ENCODE measurements at places on chromosomes 2 and 18.
A peak's percentile ranks its signal among the peaks of the same experiment; 100 is the strongest.

DNA sequence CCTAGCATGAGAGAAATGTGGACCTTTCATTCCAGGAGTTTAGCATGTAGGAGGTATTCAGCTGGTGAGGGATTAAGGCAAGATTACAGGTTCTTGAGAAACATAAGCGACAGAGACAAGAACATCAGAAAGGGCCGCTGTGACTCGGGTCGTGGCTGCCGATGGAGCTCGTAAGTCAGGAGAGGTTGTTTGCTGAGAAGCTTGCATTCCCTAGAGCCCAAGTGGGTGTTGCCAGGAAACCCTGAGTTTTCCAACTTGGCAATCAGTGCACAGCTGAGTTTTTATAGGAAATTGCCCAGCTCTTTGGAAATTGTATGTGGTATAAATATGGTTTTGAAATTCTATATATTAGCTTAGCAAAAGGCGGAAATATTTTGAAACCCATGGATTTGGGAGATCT, 46.4 kb upstream of the CYP1B1 start:
- no peak for DNase-seq

- DNase-seq: no peak
Measured at GRCh38 chr2:173571021-173571821, 216.5 kb downstream of the CDCA7 start.

DNA sequence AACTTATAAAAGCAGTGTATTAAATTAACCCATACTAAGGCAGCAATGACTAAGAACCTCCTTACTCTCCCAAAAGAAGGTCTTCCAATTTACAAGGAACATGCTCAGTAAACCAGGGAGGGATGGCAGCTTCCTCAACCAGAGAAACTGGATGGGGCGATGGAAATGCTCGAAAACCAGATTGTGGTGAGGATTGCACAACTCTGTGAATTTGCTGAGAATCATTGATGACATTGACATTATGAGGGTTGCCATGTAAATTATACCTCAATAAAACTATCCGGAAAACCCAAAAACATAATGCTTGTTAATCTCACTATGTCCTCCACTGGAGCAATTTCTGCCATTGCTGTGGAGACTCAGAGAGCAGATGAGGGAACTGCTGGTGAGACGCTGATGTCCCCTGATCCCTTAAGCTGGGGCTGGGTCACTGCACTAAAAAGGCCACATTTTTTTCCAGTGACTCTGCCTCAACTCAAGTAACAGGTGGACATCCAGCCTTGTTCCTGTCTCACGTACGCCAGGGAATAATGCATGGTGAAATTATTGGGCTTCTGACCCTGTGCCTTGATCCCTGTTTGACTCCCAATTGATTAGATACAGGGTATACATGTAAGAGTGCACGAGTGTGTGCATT, 288.3 kb downstream of the CYP26B1 start:
- DNase-seq: no peak

- no peak for DNase-seq
Measured at GRCh38 chr2:187851955-187852561, 297.8 kb upstream of the TFPI start.

- no peak for DNase-seq
Measured at GRCh38 chr2:127641133-127641532, 4.8 kb upstream of the GPR17 start.

DNA sequence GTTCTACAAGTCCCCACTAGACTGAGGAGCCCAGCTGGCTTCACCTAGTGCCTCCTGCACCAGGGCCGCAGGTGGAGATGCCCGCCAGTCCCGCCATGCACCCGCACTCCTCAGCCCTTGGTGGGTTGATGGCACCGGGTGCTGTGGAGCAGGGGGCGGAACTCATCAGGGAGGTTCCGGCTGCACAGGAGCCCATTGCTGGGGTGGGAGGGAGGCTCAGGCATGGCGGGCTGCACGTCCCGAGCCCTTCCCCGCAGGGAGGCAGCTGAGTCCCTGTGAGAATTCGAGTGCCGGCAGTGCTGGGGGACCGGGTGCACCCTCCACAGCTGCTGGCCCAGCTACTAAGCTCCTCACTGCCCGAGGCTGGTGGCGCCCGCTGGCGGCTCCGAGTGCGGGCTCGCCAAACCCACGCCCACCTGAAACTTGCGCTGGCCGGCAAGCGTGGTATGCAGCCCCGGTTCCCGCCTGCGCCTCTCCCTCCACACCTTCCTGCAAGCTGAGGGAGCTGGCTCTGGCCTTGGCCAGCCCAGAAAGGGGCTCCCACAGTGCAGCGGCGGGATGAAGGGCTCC, 252.7 kb upstream of the TCF4 start:
- no peak for DNase-seq

DNA sequence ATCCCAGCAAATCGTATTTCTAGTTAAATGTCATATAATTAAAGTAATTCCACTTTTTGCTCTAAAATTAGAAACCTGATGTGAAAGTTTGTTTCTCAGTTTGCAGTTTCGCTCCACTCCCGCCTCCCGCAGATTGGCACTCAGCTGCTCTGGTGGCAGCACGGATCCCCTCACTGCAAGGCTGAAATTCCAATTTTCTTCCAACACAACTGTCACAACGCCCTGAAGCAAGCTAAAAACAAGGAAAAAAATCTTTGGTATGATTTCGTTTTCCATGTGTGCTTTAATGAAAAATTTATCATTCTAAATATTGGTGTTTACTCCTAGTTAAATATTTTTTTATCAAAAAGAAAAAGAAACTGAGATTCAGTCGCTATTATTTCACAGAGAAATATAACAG, 38.5 kb downstream of the FTCDNL1 start:
- DNase-seq: no peak

DNA sequence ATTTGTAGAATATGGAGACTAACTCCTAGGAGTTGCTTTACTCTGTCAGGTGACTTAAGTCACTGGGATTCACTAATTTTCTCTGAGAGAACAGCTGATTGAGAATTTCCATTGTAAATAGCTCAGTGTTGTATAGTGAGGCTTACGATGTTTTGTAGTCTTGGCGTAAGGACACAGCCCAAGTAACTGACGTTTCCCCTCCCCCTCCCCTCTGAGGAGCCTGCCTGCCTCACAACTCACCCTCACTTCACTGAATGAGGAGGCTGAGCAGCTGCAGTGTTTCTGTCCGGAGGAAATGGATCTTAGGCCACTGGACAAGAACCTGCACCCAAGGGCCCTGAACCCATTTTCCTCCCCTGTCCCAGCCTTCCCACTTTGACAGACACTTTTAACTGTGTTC, 264.6 kb downstream of the PHLPP1 start:
- no peak for DNase-seq

DNA sequence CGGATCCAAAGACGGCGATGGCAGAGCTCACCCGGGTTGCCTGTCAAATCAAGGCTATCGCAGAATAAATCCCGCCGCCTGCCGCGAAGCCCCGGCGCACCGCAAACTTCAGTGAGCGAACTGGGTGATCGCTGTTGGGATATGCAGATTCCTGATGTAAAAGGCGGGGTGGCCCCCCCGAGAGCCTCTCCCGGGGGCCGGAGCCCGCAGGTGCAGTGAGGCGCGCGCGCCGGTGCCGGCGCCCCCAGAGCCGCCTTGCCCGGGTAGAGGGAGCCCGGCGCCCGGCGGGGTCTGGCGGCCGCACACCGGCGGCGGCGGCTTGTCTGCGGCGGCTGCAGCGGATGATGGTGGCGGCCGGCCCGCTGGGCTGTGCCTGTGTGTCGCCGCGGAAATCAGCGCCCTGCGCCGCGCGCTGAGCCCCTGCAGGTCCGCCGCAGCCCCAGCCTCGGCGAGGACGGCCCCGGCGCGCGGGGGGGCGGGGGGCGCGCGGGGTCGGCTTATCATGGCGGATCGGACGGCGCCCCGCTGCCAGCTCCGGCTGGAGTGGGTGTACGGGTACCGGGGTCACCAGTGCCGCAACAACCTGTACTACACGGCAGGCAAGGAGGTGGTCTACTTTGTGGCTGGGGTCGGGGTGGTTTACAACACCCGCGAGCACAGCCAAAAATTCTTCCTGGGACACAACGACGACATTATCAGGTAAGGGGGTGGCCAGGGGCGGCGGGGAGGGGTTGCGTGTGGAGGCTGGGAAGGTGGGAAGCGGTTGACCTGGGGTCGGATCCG, 1.3 kb downstream of the EML6 start:
- DNase-seq: peak; percentile 25

- no peak for DNase-seq
Measured at GRCh38 chr18:34911661-34912384, 129.4 kb upstream of the MAPRE2 start.

DNA sequence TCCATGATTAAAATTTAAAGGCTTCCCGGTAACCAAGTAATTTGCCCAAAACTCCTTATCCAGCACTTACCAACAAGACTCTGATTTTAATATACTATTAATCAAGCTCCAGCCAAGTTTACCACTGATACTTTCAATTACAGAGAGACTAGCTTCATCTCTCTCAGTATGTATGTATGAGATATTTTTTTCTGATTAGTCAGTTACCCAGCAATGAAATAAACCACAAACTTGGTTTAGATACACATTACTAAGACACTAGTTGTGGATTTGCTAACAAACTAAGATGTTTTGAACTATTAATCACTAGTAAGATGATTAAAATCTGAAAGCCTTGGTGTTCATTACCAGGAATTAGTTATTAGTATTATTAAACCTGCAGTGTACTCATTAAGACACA, 1272.2 kb upstream of the ACVR2A start:
- no peak for DNase-seq

DNA sequence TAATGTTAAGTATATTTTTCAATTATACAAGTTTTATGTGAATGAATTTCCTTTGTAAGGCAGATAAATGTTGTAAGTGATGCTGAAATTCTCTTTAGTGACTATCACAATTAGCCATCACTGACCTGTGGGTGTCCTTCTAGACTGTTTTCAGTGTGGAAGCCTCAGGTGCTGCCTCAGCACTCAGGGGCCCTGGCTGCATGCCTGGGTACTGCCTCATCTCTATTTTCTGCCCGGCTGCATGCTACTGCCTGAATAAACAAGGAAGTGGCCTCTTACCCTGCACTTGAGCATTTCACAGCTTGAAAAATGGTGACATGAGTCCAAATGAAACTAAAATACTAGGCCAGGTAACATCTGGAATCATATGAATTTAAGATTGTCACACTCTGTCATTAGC, 787.6 kb upstream of the SALL3 start:
- DNase-seq: no peak

- no peak for DNase-seq
Measured at GRCh38 chr2:1480671-1481076, 67.4 kb downstream of the TPO start.

DNA sequence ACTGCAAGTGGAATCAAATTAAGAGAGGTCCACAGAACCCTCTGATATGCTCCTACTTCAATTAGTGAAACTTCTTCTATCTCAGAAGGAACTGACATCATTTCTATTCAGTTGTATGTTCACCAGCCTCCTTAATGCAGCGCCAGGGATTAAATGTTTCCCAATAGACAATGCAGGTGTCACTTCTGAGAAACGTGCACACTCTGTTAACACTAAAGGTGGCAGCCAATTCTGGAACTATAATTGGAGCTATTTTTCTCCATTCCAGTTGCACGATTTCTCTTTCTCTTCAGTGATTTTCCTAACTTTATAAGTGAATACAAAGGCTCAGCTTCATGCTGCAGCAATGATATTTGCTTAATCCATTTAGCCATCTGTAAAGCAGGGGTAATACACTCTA, 821.9 kb downstream of the TDRD15 start:
- DNase-seq: no peak

GRCh38 chr2:204108330-204108751, 171.8 kb downstream of the ICOS start:
- DNase-seq: peak; percentile 31

GRCh38 chr2:15034860-15035259, 402.3 kb downstream of the LRATD1 start:
- no peak for DNase-seq

DNA sequence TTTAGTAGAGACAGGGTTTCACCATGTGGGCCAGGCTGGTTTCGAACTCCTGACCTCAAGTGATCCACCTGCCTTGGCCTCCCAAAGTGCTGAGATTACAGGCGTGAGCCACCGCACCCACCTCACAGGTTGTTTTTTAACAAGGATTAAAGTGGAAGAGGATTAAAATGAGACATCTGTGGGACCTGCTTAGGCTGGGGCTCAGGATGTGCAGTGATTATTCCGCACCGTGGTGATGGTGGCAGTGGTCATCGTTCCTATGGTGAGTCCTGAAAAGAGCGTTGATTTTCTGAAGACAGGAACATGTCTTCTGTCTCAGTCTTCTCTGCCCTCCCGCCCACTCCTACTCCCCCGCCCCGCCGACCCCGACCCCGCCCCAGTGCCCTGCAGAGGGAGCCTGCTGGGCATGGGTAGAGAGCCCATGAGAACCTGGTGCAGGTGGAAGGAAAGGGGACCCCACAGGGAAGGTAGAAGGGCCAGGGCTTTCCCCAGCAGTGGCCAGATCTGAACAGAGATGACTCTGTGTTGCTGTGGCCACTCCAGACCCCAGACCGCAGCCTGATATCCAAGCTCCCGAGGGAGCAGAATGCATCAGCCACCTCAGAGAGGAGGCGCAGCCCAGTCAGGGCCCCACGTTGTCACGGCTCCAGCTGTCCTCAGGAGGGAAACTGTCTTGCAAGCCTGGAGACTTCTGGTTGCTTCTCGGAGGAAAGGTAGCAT, 34.5 kb upstream of the FOSL2 start:
- DNase-seq: no peak

- no peak for DNase-seq
Measured at GRCh38 chr2:203675086-203675485, 31.4 kb upstream of the CD28 start.

DNA sequence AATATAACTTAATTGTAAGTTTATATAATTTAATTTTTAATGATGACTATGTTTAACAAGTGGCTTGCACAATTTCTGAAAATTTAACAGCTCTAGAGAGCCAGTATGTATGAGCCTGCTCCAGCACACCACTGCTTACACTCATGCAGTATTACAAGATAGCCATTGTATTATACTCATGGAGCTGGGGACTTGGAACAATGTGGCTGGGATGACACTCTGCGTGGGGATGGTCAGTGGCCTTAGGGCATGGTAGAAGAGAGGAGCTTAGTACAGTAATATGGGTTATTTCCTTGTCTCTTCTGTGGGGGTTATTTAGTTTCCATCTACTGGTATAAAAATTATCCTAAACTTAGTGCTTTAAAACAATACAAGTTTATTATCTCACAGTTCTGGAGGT, 105.1 kb upstream of the STON1 start:
- no peak for DNase-seq

GRCh38 chr2:96702098-96702785, 37.6 kb downstream of the LMAN2L start:
- peak; percentile 42 for DNase-seq

- peak; percentile 50 for DNase-seq
Measured at GRCh38 chr2:65064728-65065552, 8.7 kb downstream of the CEP68 start.

GRCh38 chr18:12839526-12840196, 44.4 kb downstream of the PTPN2 start:
- no peak for DNase-seq

- DNase-seq: no peak
Measured at GRCh38 chr2:18251486-18251885, 309.0 kb downstream of the RDH14 start.
